HCT116 (cell line): ENCODE measurements at places on chromosomes 3 and 15. TPM values are rescaled to one million over a fixed set of nuclear protein-coding genes. Genes with fewer than 3 reads are reported as not detected.
A peak's percentile ranks its signal among the peaks of the same experiment; 100 is the strongest.

- H3K36me3 ChIP-seq, result no peaks in the 10 kb centered on the region
- peaks cover 29% of the 10 kb centered on the region for H3K4me1 ChIP-seq
- H3K4me3 ChIP-seq, result no peak overlapping the region
- H3K27ac ChIP-seq, result no peak overlapping the region
- DNase-seq, result no peak
These were observed 49.9 kb upstream of the BLM start for GRCh38 chr15:90667073-90667754.

DNA sequence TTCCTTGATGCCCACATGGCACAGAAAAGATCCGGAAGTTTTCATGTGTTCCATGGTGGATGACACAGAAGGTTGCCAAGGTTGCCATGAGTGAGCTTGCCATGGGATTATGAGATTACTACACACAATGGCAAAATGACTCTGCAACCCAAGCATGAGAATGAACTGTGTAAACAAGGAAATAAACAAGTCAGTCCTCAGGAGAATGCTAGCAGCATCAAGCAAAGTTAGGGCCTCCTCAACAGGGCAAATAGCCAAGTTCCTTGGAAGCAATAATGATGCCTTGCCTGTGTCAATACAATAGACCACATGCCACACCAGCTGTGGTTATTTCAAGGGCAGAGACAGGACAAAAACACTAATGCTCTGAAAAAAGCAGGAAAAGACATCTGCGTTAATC lies 41.8 kb downstream of the AQR start:
- H3K4me3 ChIP-seq, result no peak overlapping the region
- no peaks in the 10 kb centered on the region for H3K4me1 ChIP-seq
- no peak for DNase-seq
- H3K36me3 ChIP-seq, result peaks cover 22% of the 10 kb centered on the region

DNA sequence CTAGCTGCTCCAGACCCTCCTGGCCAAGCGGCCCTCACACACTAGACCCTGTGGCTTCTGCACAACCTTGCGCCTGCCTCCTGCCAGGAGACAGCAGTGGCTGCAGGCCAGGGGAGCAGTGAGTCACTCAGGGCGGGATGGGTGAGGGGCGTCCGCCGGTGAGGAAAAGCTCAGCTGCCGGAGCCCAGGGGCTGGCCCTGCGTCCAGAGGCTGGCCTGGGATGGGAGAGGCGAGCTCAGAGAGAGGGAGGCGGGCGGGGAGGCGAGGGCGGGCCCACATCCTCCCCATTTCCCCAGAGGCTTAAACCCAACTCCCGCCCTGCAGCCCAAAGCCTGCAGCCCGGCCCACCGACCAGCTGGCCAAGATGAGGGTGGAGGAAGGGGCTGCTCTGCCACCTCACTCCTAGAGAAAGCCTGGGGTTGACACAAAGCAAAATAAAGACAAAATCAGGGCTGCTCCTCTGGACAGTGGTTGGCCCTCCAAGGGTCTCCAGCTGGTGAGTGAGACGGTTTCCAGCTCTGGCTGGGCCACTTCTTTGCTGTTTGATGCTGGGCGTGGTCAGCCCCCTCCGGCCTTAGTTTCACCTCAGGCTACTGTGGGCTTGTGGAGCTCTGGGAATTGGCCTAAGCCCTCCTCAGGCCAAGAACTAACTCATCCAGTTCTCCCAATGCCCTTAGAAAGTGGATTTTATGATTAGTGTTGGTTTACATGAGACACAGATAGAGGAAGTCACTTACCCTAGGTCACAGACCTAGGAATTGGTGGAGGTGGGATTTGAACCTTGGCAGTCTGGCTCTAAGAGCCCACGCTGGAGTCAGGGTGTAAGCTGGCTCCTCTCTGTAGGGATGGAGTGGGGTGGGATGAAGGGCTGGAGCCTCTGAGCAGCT lies 50.6 kb downstream of the IQSEC1 start:
- no peak overlapping the region for H3K4me3 ChIP-seq
- H3K27ac ChIP-seq, result no peak overlapping the region
- no peaks in the 10 kb centered on the region for H3K27me3 ChIP-seq
- peaks cover 31% of the 10 kb centered on the region for H3K4me1 ChIP-seq

GRCh38 chr15:35519541-35520149 lies 26.3 kb downstream of the DPH6 start:
- H3K4me1 ChIP-seq, result no peaks in the 10 kb centered on the region
- H3K27me3 ChIP-seq, result no peaks in the 10 kb centered on the region
- H3K27ac ChIP-seq, result no peak overlapping the region
- H3K36me3 ChIP-seq, result no peaks in the 10 kb centered on the region
- no peak overlapping the region for H3K4me3 ChIP-seq
- DNase-seq, result peak; percentile 28

GRCh38 chr3:10322352-10322710 lies 1.4 kb upstream of the SEC13 start:
- peaks cover 15% of the 10 kb centered on the region; the same call in 1 of the 2 replicates for H3K27me3 ChIP-seq
- H3K4me3 ChIP-seq, result no peak overlapping the region
- no peak overlapping the region for H3K27ac ChIP-seq
- H3K36me3 ChIP-seq, result peaks cover 19% of the 10 kb centered on the region; the same call in 1 of the 2 replicates
- H3K4me1 ChIP-seq, result no peaks in the 10 kb centered on the region
- DNase-seq, result peak; percentile 29

GRCh38 chr3:150384296-150385212 lies 23.5 kb upstream of the TSC22D2 start:
- no peaks in the 10 kb centered on the region for H3K36me3 ChIP-seq
- DNase-seq, result no peak
- H3K27ac ChIP-seq, result no peak overlapping the region
- H3K27me3 ChIP-seq, result no peaks in the 10 kb centered on the region
- H3K4me3 ChIP-seq, result no peak overlapping the region

DNA sequence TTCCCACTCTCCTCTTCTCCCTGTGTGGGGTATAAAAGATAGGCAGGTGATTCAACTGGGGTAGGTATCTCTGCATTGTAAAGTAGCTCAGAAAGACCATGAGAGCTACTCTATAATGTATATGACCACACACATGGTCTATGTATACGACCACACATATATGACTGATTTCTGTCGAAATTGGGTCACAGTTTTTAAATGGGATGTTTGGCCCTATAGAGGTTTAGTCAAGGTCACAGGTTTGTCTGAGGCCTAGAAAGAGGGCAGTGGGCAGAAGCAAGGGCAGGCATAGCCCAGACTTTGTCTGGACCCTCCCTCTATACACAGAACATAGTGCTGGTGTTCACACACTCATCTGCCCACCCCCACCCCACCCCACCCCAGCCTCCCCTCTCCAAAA lies 4.4 kb downstream of the LAMP3 start:
- no peak overlapping the region for H3K4me3 ChIP-seq
- H3K4me1 ChIP-seq, result peaks cover 3% of the 10 kb centered on the region; the same call in 1 of the 2 replicates
- DNase-seq, result no peak
- no peak overlapping the region for H3K27ac ChIP-seq

DNA sequence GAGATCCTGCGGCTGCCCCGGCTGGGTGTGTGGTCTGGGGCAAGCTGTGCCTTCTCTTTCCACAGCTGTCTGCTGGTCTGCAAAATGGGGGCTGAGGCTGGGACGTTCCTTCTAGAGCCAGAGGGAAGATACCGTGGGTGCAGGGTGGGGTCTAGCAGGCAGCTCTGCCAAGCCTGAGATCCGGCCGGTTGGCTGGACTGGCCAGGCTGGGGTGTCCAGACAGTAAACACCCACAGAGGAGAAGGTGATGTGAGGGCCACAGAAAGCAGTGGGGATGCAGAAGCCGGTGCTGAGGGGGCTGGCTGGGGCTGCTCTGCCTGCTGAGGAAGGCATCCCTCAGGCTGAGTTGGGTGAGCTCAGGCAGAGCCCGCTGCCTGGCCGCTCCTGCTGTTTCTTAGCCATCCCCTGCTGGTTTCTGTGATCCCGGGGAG lies 46.1 kb downstream of the FBLN2 start:
- no peak overlapping the region for H3K27ac ChIP-seq
- H3K4me3 ChIP-seq, result no peak overlapping the region
- H3K4me1 ChIP-seq, result no peaks in the 10 kb centered on the region

DNA sequence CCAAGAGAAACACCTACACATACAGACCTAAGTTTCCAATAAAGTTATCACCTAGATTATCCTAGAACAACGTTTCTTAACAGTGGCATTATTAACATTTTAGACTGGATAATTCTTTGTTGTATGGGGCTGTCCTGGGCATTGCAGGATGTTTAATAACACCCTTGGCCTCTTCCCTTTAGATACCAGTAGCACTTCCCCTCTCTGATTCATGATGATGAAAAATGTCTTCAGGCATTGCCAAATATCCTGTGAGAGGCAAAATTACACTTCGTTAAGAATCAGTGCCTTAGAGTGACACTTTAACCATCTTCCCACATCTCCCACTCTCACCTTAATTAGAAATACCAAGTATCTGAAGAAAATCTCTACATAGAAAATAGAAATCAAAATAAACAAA lies 352.6 kb downstream of the CGGBP1 start:
- H3K4me3 ChIP-seq, result no peak overlapping the region
- H3K4me1 ChIP-seq, result no peaks in the 10 kb centered on the region
- no peaks in the 10 kb centered on the region for H3K27me3 ChIP-seq
- H3K27ac ChIP-seq, result no peak overlapping the region
- no peaks in the 10 kb centered on the region for H3K36me3 ChIP-seq

The VIPR1 gene
- total RNA-seq, result 9.6 TPM

The DGKG gene
- 4.8 TPM for total RNA-seq

The RYR3 gene
- total RNA-seq, result not detected

The LMOD3 gene
- not detected for total RNA-seq

The PTH1R gene
- 0.32 TPM for total RNA-seq

The LYSMD4 gene
- 8.6 TPM for total RNA-seq

The RTP1 gene
- not detected for total RNA-seq

The THOC7 gene
- 67.3 TPM for total RNA-seq
